AG09309 (cell line): ENCODE measurements at places on chromosomes 2 and 18.
A peak's percentile ranks its signal among the peaks of the same experiment; 100 is the strongest.

DNA sequence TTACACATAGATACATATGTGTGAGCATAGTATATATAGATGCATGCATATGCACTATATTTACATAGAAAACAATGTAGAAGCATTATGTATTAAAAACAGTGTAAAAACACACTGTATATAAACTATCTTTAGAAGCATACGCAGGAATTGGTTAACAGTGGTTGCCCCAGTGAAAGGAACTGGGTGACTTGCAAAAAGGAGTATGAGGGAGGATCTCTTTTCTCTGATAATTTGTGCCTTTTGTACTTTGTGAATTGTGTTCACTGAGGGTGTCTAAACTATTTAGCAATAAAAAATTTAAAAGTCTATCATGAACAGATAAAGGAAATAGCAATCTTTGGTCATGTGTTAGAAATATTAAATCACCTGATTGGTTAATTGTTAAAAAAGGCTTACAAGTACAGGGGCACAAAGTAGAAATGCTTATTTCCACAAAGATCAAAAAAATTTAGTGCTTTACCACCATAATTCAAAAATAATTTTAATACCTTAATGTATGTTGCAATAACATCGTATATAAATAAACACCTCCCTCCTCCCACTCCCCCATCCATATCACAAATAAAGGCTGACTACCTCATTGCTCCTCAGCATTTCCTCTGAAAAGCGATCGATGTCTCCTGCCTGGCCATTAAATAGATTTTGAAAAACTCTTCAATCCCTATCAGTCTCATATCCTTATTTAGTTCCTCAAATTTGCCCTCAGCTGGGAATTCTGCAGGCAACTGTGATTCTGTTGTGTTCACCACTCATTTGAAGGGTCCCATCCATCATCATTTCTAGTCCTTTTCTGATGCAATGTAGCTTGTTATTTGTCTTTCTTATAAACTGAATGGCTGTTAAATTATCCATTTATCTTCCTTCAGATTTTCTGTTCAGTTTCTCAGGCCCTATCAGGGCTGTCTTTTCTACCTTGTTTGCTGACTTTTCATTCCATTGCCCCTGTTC, 257.3 kb downstream of the AGPS start:
- no peak for DNase-seq

GRCh38 chr18:59198215-59198614, 21.7 kb upstream of the GRP start:
- DNase-seq = no peak

- no peak for DNase-seq
Observed at GRCh38 chr18:8703092-8703709, 2.2 kb upstream of the MTCL1 start.

DNA sequence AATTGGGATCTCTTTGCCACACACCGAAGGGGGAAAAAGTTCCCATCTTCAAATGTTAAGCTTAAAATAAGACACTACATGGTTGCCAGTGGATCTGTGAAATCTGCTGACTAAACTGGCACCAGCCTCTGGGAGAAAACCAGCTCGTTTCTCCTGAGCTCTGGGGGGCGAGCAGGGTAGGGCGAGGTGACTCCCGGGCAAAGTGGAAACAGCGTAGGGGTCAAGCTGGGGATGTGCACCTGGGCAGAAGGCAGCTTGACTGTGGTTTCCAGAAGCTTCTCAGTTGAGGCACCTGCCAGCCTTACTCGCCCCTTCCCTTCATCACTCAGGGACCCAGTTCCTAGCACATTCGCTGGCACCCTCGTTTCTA, 62.8 kb downstream of the SFXN5 start:
- DNase-seq = no peak

DNA sequence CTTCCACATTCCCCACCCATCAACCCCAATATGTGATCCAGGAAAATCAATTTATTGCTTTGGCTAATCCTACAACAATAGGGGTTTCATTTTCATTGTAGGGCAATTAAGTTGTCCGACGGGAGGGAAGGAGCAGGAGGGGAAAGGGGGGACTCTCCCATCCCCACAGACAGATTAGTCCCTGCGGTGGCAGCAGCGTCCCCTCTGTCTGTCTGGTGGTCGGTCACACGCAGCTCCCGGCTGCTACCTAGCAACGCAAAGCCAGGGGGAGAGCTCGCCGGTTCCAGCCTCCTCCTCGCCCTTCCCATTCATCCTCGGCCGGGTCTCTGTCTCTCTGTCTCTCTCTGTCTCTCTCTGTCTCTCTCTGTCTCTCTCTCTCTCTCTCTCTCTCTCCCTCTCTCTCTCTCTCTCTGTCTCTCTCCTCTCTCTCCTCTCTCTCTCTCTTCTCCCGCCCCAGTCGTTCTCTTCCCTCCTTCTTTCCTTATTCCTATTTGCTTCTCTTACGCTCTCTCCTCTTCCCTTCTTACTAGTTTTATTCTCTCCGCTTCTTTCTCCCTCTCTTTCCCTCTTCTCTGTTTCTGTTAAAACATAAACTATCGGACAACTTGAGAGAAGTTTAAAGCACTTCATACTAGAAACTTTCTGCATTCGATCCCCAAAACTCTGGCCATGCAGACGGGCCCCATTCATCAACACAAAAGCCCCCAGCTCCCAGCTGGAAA, 1.2 kb downstream of the LRP2 start:
- no peak for DNase-seq

- no peak for DNase-seq
Observed at GRCh38 chr2:111628221-111628620, 255.8 kb downstream of the ANAPC1 start.

DNA sequence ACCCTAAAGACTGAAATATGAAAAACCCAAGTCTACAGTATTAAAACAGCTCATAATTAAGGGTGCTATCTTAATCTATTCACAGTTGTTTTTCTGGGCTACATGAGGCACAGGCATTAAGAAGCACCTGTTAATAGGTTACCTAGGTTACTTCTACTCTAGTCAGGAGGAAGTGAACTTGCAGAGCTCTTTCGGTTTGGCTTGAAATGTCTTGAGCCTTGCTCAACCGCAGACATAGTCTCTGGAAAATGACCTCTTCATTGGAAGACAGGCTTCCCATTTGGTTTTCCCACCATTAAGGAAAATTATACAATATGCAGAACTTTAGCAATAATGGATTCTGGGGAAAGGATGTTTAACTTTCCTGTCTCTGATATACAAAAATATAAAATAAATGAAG, 142.3 kb upstream of the KCNJ3 start:
- no peak for DNase-seq

GRCh38 chr2:62217970-62218369, 22.1 kb downstream of the B3GNT2 start:
- DNase-seq = peak; percentile 85

- DNase-seq = peak; percentile 56
Observed at GRCh38 chr18:36811430-36811829, 17.4 kb downstream of the TPGS2 start.

DNA sequence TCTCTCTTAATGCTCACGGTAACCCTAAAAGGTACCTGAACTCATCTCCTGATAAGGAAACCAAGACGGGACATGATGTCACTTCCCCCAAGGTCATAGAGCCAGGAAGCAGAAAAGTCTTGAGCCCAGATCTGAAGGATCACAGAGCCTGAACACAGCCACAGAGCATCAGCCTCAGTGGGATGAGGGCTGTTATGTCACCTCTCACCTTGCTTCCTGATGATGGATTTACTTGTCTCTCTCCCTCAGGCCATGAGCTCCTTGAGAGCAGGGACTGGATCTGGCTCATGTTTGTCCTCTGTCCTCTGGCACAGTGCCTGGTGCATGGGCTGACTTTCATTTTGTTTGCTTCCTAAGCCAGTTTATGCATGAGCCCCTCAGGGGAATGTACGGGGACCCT, 54.2 kb downstream of the SERTAD2 start:
- DNase-seq = no peak

- DNase-seq = no peak
Observed at GRCh38 chr2:61045226-61045625, 20.4 kb upstream of the SANBR start.

DNA sequence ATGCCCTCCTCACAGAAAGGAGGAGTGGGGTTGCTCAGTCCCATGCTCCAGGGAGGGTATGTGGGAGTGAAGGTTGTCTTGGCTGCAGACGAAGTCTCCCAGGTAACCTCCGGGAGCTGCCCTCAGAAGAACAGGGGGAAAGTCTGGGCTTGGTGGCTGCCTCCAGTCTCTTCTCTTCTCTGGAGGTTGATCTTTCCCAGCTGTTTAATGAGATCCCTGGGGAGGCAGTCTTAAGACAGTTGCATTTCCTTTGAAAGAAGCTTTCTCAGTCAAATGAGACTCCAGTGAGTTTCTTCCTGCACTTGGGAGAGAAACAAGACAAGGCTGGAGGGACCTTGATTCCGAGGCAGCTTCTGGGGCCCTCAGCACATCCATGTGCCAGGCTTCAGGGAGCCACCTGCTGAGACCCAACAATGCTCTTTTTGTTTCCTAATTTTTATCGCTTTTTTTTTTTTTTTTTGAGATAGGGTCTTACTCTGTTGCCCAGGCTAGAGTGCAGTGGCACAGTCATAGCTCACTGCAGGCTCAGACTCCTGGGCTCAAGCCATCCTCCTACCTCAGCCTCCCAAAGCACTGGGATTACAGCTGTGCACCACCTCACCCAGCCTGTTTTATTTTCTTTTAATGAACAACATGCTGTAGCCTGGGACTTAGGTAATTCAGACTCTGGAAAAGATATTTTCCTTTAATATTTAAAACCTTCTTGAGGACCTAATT, 71.7 kb upstream of the TPO start:
- DNase-seq = no peak

DNA sequence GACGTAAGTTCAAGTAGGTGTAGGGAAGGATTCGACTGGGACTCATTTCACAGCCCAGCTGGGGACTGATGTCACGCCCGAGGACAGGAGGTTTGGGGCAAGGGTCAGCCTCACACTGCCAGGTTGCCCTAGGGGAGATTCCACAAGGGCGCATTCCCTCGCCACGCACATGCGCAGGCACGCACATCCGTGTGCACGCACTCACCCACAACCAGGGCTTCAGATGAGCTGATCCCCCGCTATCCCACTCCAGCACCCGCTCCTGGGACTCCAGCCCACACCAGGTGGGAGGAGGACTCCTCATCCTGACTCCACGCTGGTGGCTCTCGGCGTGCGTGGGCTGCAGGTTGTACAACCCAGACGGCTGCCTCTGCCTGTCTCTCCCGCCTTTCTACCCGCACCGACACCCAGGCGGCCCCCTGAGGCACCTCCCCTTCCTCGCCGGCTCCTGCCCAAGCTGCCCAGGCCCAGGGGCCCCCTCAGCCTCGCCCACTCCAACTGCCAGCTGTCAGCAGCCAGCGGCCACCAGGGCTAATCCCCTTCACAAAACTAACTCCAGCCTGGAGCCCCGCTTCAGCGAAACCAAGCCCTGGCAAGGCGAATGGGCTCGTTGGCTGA, 47.8 kb upstream of the FOSL2 start:
- no peak for DNase-seq

GRCh38 chr18:54872681-54873080, 44.4 kb downstream of the RAB27B start:
- DNase-seq = no peak

DNA sequence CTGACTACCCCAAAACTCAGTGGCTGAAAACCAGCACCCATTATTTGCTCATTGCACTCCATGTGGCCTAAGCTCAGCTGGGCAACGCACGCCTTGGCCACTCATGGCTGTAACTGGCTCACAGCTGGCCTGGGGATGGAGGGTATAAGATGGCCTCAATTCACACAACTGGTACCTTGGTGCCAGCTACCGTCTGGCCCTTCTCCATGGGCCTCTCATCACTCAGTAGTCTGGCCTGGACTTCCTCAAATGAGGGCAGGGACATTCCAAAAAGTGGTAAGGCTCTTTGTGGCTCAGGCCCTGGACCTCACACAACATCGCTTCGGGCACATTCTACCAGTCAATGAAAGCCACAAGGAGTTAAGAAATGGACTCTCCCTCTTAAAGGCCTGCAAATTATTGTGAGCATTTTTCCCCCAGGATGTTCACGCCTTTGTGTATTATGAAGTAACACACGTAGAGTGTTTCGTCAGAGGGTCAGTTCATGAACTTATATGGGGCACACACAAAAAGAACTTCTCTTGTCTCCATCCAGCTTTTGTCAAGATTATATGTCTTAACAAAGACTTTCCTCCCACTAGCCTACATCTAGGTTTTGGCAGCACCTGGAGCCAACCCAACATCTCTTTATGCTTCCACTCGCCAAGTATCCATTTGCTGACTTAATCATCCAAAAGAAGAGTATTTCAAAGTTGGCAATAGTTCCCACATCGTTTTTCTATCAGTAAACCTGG, 145.2 kb downstream of the CCBE1 start:
- DNase-seq = no peak

- no peak for DNase-seq
Observed at GRCh38 chr2:26853751-26854150, 5.8 kb downstream of the DPYSL5 start.

DNA sequence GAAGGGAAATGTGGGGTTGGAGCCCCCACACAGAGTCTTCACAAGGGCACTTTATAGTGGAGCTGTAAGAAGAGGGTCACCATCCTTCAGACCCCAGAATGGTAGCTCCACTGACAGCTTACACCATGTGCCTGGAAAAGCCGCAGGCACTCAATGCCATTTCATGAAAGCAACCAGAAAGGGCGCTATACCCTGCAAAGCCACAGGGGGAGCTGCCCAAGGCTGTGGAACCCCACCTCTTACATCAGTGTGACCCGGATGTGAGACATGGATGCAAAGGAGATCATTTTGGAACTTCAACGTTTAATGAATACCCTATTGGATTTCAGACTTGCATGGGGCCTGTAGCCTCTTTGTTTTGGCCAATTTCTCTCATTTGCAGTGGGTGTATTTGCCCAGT, 694.7 kb downstream of the CBLN2 start:
- no peak for DNase-seq

DNA sequence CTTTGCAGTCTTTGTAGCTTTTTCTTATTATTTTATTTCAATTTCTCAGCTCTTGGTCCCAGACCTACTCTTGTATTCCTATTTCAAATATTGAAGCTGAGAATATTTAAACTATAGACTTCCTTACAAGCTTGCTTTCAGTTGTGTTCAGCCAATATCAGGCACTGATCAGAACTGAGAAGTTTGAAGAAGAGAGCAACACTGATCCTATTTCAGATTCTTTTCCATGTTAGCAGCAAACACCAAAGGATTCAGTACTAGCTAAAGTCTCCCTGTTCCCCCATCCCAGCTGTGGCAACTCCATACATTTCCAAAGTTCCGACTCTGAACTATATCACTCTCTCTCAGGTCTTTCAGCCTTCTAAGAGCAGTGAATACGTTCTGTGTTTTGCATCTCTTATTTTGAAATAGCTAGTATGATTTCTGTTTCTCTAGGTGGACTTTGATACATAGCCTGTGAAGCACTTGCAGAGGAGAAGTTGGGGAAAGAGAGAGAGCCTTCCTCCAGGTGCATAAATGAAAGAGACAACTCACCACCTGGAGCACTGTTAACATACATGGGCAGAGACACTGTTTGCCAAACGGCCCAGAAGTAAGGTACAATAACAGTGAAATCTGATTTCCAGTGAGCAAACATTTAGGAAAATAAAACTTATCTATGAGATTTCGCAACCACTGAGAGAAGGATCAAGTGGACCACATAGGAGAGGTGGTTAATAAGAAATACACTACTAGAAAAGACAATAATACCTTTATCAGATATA, 135.0 kb upstream of the ZNF804A start:
- no peak for DNase-seq
